ENCODE measurements at places on chromosomes 1 and 21.

DNA sequence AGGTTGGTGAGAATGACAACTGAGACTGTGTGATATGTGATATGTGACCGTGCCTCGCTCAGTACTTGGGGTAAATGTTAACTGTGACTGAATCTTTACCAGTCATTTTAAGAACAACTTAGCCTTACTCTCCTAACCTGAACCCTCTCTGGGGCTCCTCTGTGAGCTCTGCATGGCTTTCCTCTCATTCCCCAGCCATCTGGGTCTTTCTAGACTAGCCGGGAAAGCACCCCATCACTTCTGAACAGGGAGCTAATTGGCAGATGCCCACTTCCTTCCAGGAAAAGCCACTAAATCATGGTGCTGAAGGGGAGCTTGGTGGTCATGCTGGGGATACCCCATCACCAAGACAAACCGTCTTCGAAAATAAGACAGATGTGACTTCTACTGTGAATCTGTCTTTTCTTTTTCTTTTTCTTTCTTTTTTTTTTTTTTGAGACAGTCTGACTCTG is 16.5 kb upstream of the FOXO6 start:
- DNase-seq, result no peak

DNA sequence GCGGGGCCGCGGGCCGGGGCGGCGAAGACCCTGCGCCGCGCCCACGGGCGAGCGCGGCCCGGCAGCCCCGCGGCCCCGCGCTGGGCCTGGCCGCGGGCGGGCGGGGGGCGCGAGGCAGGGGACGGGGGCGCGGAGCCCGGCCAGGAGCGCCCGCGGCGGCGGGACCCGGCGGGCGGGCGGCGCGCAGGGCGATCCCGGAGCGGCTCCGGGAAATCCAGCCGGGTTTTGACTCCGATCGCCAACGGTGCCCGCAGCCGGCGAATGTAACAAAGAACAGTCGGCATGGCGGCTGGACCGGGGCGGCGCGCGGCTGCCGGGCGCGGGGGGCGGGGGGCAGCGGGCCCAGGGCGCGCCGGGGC is 334 bp downstream of the PRDM15 start:
- peak; percentile 43 for DNase-seq

GRCh38 chr1:41977326-41977725 is 58.6 kb upstream of the HIVEP3 start:
- no peak for DNase-seq

- DNase-seq, result no peak
These were observed 124.7 kb downstream of the CLIC6 start for GRCh38 chr21:34793471-34793870.

All from MV-4-11 (cell line).